ENCODE measurements at places on chromosomes 1 and 21. TPM values are rescaled to one million over a fixed set of nuclear protein-coding genes. Genes with fewer than 3 reads are reported as not detected.

OR2T8 gene
- 0.94 TPM for total RNA-seq

TARS2 gene
- 31.3 TPM for total RNA-seq

RGS8 gene
- 10.3 TPM for total RNA-seq

LAMC2 gene
- total RNA-seq, result 0.31 TPM

WNT3A gene
- not detected for total RNA-seq

FLVCR1 gene
- total RNA-seq, result 55.1 TPM

TYW3 gene
- total RNA-seq, result 8.5 TPM

PBX1 gene
- 430 TPM for total RNA-seq

RAP1GAP gene
- 31.6 TPM for total RNA-seq

CD1B gene
- total RNA-seq, result not detected

SPRR1A gene
- total RNA-seq, result not detected

NFASC gene
- 125 TPM for total RNA-seq

USP21 gene
- 22.2 TPM for total RNA-seq

POLR3GL gene
- total RNA-seq, result 12.2 TPM

GBP7 gene
- not detected for total RNA-seq

ADGRL4 gene
- 3.1 TPM for total RNA-seq

FAM110D gene
- 0.31 TPM for total RNA-seq

DCST2 gene
- not detected for total RNA-seq

SLC2A5 gene
- total RNA-seq, result 0.94 TPM

GPR37L1 gene
- total RNA-seq, result 0.63 TPM

SPATA46 gene
- not detected for total RNA-seq

CYP4A11 gene
- total RNA-seq, result 0.31 TPM

URB1 gene
- total RNA-seq, result 22.8 TPM

NPHP4 gene
- total RNA-seq, result 30.7 TPM

C1QB gene
- 5.9 TPM for total RNA-seq

PGLYRP4 gene
- not detected for total RNA-seq

NBPF10 gene
- total RNA-seq, result 1.9 TPM

CLCNKB gene
- total RNA-seq, result not detected

CD247 gene
- total RNA-seq, result 3.1 TPM

TEKT2 gene
- total RNA-seq, result 23.8 TPM

IVL gene
- not detected for total RNA-seq

HAO2 gene
- not detected for total RNA-seq

Data from parietal lobe (tissue), 2 donors.